ENCODE measurements at places on chromosomes 4 and X.

- no peak for DNase-seq
Measured at GRCh38 chr4:153318696-153319320, 25.7 kb upstream of the MND1 start.

DNA sequence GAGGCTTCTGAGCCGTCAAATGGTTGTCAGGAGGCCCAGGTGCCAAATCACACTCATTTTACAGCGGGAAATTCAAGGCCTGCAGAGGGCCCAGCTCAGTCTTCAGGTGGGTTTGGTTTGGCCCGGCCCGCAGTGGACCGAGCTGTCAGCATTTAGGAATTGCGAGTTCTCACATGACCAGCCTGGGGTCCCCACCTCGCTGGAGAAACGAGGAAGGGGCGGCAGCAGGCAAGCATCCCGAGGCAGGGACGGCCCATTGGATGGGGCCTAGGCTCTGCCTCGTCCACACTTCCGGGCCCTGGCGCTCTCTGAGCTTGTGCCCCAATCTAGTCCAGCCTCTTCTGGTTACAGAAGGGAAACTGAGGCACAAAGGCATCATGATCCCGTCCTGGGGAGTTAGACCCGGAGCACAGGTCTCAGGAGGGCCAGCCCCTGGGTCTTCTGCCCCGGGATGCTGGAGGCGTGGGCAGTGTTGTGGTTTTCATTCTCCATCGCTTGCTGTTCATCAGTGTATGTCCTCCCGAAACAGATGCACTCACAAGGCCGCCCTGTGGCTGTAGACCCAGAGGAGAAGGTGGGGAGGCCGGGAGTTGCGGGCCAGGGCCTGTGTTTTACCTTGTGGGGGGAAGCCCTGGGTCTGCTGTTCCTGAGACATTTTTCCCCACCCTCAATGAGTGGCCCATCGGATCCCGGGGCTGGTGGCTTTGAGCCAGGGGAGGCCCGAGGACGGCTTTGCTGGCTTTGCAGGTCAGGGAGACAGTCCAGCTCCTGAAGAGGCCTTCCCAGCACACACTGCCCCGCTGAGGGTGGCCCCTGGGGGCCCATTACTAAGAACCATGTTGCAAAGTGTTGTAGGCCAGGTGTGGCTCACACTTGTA, 8.9 kb downstream of the PSAPL1 start:
- DNase-seq, result no peak

GRCh38 chrX:21865436-21865835, 9.6 kb downstream of the YY2 start:
- DNase-seq, result no peak

GRCh38 chr4:133638751-133639150, 489.7 kb downstream of the PCDH10 start:
- no peak for DNase-seq

GRCh38 chrX:11759172-11759460, 1.1 kb downstream of the MSL3 start:
- no peak for DNase-seq

DNA sequence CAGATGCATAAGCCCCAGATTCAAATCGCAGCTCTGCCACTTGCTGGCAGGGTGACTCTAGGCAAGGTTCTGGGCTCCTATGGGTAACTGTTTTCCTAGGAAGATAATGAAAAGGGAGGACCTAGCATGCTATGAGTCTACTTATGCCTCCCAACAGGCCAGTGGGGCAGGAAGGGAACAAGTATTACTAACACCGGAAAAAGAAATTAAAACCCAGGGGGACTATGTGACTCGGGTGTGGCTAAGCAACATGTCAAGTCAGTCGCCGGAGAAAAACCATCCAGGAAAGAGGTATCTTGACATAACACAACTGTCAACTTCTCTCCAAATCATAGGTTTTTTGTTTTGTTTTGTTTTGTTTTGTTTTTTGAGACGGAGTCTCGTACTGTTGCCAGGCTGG, 45.5 kb upstream of the RBPJ start:
- no peak for DNase-seq

DNA sequence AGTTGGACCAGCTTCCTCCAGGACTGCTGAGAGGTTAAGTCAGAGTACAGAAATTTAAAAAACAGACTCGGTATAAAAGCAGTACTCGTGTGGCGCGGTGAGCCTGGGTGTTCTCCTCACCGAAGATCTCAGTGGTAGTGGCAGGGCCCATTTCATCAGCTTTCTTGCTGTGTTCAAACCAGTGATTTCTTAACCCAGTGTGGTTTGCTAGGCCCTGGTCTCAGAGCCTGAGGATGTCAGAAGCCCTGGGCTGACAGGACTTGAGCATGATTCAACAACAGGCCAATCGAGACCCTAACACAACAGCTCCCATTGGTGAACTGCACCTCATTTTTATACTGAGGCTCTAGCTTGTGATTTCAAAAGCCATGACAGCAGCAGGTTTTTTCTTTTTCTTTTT, 23.2 kb downstream of the PRIMPOL start:
- DNase-seq, result no peak

Data from glutamatergic neuron (in vitro differentiated cells).